Fibroblast of skin of right quadriceps (primary cell): ENCODE measurements at places on chromosomes 1 and 21.

DNA sequence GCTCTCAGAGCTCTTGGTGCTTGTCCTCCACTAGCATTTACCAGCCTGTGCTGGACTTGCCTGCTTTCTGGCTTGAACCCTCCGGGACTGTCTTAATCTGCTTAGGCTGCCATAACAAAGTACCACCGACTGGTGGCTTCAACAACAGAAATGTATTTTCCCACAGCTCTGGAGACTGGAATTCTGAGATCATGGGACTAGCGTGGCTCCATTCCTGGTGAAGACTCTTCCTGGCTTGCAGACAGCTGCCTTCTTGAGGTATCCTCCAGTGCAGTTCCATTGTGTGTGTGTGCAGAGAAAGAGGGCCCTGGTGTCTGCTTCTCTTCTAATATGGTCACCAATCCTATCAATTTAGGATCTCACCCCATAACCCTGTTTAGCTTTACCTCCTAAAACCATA lies 22.0 kb upstream of the RCAN1 start:
- no peak for DNase-seq

DNA sequence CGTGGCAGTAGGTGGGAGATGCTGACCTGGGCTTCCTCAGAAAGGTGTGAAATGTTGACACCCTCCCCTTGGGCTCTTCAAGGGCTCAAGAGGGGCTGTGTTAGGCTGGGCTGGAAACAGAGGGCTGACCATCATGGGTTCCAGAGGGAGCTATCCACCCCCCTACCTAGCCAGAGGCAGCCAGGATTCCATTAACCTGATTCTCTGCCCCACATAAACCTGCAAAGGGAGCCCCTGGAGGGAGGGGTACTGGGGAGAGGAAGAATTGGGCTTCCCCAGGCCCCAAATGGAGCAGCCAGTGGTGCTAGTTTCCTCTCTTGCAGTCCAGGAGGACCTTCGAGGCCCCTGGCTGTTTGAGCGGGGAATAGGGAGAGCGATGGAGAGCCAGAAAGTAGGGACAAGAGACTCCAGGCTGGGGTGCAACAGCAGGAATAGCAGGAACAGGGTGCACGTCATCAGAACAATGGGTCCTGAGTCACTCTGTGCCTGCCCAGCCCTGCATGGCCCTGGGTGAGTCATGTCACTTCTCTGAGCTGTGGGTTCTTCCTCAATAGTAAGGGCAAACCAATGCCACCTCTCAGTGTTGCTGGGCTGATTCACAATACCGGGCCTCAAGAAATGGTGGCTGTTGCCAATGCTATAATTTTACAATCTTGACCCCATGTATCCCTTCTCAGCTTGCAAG lies 121.2 kb downstream of the EPHB2 start:
- peak; percentile 85 for DNase-seq

DNA sequence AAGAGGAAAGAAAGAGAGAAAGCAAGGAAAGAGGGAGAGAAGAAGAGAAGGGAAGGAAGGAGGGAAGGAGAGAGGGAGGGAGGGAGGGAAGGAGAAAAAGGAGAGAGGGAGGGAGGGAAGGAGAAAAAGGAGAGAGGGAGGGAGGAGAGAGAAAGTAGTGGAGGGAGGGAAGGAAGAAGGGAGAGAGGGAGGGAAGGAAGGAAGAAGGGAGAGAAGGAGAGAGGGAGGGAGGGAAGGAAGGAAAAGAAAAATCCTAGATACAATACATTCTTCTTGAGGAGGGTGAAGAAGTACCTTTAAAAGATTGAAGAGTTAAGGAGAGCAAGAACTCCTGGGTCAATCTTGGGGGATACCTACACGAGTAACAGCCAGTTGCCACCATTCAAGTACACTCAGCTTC lies 29.2 kb downstream of the MCOLN2 start:
- no peak for DNase-seq

DNA sequence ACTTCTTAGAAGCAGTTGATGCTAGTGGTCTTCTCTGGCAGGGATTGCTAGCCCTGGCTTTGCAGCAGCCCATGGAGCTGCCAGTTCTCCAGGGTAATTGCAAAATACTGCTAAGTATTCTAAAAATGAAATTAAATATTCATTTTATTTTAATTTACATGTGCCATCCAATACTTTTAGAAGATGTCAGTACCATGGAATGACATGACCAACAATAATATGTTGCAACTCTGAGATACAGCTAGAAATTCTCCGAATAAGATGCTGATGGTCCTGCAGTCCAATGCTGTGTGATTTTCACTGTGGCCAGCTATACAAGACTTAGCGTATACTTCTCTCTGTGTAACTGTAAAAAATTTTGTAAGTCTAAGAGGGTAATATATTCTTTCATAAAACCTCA lies 20.0 kb upstream of the WARS2 start:
- DNase-seq = no peak

- peak; percentile 45 for DNase-seq
These were observed 657 bp upstream of the HNRNPU start for GRCh38 chr1:244865028-244865371.

- DNase-seq = peak; percentile 46
These were observed 8.8 kb upstream of the FGR start for GRCh38 chr1:27643600-27644368.

- DNase-seq = no peak
These were observed 2.7 kb downstream of the GIPC2 start for GRCh38 chr1:78048446-78048845.

DNA sequence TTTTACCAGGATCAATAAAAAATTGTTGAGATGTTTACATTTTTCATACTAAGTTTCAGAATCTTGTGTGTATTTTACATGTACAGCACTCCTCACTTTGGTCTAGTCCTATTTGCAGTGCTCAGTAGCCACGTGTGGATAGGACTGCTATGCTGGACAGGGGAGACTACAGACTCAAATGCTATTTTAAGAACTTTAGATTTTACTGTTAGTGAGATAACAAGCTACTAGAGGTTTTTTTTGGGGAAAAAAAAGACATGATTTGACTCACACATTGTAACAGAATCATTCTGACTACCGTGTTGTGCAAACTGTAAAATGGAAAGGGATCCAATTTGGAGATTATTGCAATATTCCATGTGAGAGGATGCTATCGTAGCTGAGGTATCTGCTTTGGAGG lies 418.9 kb upstream of the PRMT6 start:
- DNase-seq = no peak

DNA sequence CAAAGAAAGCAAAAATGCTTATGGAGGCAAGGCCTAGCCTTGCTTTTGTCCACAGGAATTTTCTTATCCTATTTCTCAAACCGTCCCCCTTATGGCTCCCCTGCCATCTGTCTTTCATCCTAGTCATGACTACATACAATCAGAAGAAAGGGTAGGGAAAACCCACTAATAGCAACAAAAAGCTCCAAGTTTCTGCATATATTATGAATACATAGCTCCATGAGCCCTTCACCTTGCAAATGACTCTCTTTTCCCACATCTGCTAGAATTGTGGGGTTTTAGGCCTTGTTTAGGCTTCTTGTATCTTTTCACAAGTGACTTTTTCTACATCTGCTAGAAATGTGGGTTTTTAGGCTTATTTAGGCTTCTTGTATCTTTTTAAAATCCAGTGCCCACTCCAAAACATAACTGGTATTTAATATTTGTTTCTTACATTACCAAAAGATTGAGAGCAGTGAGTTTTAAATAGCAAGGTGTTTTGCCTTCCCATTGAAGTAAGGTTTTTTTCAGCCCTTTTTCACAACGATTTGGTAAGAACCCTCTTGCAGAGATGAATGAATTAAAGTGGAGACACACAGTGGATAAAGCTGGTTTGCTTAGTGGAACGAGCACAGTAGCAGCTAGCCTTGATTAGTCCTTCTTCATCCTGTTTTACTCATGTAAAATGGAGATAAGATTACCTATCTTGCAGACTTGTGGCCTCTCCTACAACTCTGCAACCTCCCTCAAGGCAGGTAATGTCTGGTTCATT lies 4.4 kb downstream of the GADD45A start:
- DNase-seq = no peak

DNA sequence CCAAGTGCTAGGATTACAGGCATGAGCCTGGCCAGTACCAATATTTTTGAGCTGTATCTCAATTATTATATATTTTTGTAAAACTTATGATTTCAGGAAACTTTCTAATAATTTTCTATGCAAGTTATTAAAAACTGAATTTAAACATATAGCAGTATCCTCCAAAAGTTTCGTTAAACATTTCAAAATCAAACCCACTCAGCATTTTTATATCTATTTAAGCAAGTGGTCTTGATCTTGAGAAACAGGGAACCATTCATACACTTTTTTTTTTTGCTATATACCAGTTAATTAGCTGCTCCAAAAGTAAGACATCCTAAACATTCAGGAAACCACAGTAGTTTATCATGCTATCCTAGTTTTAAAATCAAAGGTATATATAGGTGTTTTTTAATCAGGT lies 22.0 kb downstream of the SHCBP1L start:
- DNase-seq = no peak

GRCh38 chr1:150146849-150147542 lies 2.7 kb upstream of the PLEKHO1 start:
- no peak for DNase-seq

DNA sequence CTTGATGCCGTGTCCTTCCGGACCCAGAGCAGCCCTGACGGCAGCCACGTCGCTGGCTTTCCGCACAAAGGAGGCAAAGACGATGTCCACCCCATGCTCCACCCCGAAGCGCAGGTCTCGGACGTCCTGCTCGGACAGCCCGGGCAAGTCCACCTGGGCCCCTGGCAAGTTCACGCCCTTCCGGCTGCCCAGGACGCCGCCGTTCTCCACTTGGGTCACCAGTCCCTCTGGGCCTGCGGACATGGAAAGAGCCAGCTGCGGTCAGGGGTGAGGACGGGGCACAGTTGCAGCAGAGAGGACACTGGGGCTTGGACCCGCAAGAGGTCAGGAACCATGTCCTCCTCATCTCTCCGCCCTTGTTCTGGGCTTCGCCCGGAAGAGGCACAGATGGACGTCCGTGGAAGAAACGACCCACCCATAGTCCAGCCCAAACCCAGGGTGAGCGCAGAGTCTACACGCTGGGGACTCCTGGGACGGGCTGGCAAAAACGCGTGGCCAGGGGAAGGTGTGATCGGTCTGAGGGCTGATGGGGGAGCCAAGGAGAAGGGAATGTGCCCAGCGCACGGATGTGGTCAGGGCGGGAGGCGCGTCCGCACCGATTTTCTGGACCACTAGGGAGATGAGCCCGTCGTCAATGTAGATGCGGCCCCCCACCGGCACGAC lies 6.6 kb downstream of the PKLR start:
- DNase-seq = no peak

DNA sequence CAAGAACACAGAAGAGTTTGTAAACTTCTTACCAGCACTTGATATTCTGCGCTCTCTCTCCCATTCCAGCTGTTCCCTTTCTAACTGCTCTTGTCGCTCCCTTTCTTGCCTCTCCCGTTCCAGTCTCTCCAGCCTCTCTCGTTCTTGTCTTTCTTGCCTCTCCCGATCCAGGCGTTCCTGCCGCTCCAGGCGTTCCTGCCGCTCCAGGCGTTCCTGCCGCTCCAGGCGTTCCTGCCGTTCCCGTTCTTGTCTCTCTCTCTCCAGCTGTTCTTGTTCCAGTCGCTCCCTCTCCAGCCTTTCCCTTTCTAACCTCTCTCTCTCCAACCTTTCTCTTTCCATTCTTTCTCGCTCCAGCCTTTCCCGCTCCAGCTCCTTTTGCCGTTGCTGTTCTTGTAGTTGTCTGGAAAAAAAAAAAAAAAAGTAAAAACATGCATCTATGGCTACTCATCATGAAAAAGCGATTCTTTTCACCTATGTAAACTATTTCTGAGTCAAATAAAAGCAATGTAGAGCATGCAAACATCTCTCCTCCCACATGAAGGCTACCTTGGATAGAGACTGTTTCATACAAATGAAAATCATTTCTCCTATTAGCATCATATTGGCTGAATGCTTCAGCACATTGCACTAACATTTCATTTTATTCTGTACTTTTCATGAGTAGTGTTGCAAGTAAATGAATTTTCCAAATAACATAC lies 91.5 kb upstream of the LBR start:
- no peak for DNase-seq

GRCh38 chr1:59151387-59151761 lies 145.5 kb upstream of the FGGY start:
- no peak for DNase-seq

- peak; percentile 86 for DNase-seq
These were observed 35.1 kb downstream of the FRRS1 start for GRCh38 chr1:99731384-99731783.

DNA sequence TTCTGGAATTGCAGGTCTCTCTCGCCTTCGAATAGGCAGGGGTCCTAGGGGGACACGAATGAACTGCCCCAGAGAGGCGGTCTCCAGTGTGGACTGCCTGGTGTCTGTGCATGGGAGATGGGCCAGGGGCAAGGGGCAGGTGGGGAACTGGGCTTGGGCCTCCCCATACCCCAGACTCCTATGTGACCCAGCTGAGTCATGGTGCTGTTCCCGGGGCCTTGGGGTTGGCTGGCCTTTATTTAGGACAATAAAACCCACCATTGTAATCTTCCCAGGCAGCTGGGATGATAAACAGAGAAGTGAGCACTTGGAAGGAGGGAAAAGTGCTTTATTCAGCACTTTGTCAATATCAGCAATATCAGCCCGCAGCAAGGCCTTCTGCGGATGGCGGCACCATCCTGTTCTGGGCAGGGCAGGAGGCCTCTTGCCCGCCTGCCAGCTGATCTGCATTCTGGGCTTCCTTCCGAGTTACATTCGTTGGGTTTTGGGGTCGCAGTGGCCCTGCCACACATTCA lies 209.0 kb upstream of the TMEM51 start:
- DNase-seq = no peak

DNA sequence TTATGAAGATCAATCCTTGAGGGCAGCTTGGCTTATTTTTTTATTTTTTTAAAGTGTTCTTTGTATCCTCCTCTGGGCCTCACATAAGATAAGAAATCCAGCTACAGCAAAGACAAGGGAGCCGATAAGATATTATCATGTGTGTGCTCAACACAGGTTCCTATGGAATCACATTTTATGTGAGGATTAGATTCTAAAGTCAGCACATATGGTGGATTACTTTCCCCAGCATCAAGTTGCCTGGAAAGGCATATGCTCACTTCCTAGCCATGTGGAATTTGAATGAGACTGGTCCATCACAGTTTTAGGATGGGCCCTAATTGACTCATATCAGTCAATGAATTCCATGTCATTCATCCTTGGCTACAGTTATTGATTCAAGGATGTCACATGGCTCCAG lies 456.9 kb upstream of the LRRC7 start:
- no peak for DNase-seq

- no peak for DNase-seq
These were observed 217.8 kb downstream of the NCAM2 start for GRCh38 chr21:21216047-21216446.

GRCh38 chr1:2378956-2379732 lies 12.2 kb downstream of the MORN1 start:
- no peak for DNase-seq

DNA sequence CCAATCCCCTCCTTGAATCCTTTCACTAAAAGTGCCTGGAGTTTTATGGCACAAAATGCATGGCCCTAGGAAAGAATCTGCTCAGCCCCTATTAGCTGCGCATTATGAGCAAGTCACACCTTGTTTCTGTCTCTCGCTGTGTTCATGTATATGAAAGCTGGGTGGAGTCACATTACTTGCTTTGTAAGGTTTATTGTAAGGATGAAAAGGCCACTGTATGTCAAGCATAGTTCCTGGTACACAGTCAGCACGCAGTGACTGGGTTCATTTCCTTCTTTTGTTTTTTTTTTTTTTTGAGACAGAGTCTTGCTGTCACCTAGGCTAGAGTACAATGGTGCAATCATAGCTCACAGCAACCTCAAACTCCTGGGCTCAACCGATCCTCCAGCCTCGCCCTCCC lies 6.7 kb upstream of the SLC9A1 start:
- no peak for DNase-seq
